ENCODE measurements at places on chromosomes 16 and 17.
A peak's percentile ranks its signal among the peaks of the same experiment; 100 is the strongest.

DNA sequence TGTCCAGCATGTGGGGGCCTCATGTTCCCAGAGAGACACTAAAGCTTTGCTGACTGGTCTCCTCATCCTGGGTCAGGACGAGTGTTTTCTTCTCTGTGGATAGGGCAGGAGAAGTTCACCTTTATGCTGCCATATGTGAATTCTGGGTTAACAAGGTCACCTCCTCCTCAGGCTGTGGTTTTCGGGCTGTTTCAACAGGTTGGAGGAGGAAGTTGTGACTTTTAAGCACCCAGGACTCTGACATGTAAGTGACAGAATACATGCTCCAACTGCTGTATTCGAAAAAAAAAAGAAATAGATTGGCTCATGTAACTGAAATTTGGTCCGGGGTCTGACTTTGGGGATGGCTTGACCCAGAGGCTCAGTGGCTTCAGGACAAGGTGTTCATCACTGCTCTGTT is 54.2 kb downstream of the SNX20 start:
- DNase-seq: no peak

- DNase-seq: no peak
These were observed 14.4 kb downstream of the CTRL start for GRCh38 chr16:67917140-67917851.

DNA sequence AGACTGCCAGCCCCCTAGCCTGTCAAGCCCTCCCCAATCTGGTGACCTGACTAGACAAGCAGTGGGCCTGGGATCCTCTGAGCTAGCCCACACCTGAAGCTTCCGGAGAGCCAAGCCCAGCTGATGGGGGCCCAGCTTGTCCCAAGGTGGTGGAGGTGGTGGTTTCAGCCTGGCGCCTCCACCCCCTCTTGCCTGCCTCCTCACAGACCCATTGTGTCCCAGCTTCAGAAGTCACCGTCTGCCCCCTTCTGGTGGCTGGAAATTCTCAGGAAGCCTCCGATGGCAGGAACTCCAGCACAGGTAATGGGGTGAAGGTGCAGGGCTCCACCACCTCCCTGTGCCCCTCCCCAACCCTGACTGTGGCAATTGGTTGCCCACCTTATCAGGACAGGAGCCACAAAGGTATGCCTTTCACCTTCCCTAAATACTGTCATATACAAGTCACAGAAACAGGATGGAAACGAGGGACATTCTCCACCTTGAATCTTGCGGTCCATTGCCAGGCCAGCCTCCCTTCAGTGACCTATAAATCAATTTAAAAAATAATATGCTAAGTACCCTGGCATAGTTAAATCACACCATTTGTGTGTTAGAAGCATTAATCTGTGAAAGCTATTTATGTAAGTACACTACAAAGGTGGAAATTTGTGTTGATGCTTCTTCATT is 66.0 kb upstream of the ZNF423 start:
- peak; percentile 28 for DNase-seq

GRCh38 chr16:3029491-3030221 is 5.8 kb downstream of the THOC6 start:
- peak; percentile 53 for DNase-seq

- no peak for DNase-seq
These were observed 200.1 kb upstream of the GSE1 start for GRCh38 chr16:85412911-85413520.
